Globus pallidus (tissue), 1 donor: ENCODE measurements at places on chromosomes 7 and 10.

DNA sequence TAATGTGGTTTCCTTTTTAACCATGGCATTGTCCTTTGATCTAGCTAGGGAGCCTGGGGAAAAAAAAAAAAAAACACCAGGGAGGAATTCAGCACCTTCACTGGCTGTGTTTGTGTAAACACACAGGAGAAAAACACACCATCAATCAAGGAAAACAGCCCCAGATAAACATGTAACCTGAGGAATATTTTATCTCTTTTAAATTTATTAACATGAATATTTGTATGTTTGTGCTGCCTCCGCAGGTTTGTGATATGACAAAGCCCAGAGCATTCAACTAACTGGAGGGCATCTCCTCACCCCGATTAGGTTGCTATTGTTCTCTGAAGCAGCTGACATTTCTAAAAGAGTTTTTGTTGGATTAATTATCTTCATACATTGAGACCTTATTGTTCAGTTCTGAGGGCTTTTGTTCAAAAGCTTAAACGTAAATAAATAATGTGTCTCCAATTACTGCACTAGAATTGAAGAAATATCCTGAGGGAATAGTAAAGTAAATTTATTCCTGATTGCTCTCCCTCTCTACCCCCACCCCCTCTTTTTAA is 89.4 kb upstream of the SEMA3E start:
- DNase-seq: peak; percentile 29

- DNase-seq: no peak
These were observed 330.0 kb downstream of the GPR158 start for GRCh38 chr10:25504838-25505237.

DNA sequence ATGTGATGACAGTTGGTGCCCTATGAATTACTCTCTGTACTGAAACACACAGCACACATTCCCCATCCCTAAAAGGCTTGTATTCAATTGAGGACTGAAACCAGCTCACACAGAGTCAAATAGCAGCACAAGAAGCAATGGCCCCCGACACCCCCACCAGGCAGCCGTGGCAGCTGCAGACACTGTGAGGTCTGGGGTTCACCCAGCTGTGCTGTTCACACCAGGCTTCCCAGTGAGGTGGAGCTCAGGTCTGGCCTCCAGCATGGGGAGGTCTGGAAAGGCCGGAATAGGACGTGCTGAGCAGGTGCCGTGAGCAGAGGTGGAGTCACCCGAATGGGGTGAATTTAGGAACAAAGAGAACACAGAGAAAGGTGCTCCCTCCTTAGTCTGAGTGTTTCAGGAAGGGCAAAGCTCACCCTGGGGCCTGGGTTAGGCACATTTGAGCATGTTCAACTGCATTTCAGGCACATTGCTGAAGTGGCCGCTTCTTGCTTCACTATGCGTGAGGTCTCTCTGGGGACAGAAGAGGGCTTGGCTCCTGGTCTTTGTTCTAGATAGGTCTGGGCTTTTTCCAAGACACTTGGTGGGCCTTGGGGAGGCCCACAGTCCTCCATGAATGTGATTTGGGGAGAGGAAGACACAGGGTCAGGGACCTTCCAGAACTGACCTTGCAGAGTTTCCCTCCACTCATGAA is 41.1 kb downstream of the C10orf120 start:
- DNase-seq: no peak

GRCh38 chr7:22728401-22729029 is 1.5 kb downstream of the IL6 start:
- DNase-seq: no peak

DNA sequence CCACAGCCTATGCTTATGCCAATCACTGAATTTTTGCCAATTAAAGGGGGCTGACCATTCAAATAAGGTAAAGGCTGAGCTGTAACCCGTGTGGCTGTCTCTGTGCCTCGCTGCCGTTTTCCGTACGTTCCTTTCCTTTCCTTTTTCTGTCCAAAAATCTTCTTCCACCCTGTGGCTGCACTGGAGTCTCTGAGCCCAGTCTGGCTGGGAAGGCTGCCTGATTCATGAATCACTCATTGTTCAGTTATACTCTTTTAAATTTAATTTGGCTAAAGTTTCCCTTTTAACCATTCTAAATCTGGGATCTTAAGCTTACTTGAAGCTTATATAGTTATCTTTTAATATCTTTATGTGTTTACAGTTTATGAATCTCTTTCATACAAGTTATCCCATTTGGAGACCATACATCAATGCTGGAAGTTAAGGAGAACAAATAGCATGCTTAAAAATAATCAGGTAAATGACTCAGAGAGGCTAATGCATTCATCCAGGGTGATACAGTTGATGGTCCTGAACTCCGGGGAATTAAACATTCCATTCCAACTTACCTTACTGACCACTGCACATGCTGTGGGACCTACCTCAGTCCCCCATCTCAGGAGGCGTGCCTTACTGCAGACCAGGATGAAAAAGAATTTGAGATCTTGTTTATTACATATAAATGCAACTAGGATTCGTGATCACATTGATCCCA is 385.3 kb upstream of the ADARB2 start:
- DNase-seq: peak; percentile 21

GRCh38 chr7:25792586-25792985 is 359.4 kb upstream of the NFE2L3 start:
- DNase-seq: no peak

GRCh38 chr7:48868916-48869315 is 55.4 kb upstream of the CDC14C start:
- peak; percentile 56 for DNase-seq

- no peak for DNase-seq
These were observed 46.3 kb upstream of the HYAL4 start for GRCh38 chr7:123798532-123799188.

GRCh38 chr7:22586101-22586785 is 86.3 kb upstream of the STEAP1B start:
- no peak for DNase-seq

GRCh38 chr7:143975617-143976016 is 21.0 kb downstream of the OR2F1 start:
- no peak for DNase-seq

- DNase-seq: peak; percentile 49
These were observed 43.0 kb upstream of the RPA3 start for GRCh38 chr7:7761340-7761973.

DNA sequence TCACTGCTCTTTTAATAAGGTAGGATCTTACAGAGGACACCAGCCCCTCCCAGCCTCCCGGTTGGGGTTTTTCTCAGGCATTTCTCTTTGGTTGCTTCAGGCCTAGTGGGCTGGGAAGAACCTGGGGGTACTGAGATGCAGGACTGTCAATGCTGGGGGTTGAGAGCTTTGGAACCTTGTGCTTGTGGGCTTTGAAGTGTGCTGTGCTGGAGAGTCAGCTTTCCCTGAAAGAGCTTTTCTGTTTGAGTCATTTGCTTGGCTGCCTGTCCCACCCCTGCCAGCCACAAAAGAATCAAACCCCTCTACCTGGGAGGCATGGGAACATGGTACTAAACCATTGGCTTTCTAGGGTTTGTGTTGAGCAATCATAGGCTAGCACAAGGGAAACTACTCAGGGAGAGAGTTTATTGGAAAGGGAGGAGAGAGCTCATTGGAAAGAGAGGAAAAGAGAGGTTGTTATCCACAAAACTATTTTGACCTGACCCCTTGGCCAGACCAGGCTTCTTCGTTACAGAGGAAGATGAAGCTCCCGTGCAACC is 1.4 kb downstream of the SCD start:
- no peak for DNase-seq

GRCh38 chr10:84118395-84119006 is 20.8 kb upstream of the GHITM start:
- DNase-seq: no peak

- no peak for DNase-seq
These were observed 986 bp downstream of the NRP1 start for GRCh38 chr10:33333260-33334101.

- no peak for DNase-seq
These were observed 96.5 kb upstream of the FAM20C start for GRCh38 chr7:95863-96260.

- DNase-seq: no peak
These were observed 752 bp upstream of the CAMK2G start for GRCh38 chr10:73875139-73875475.

- peak; percentile 21 for DNase-seq
These were observed 99.4 kb downstream of the CCDC3 start for GRCh38 chr10:12902135-12902572.

DNA sequence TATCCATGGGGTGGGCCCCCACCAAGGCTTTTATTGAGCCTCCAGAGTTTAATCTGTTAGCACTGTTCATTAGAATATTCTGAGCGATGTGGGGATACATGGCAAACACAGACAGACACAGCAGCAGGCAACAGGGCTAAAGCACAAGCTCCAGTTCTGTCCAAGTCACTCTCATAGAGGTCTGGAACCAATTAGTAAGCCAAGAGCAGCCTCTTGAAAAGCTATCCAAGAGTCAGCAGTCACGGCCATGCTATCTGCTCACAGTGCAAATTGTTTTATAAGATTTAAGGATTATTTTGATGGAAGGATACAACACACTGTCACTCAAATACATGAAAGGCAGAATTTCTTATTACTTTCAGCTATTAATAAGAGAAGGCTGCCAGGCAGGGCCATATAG is 86.4 kb upstream of the DGKB start:
- no peak for DNase-seq

- DNase-seq: no peak
These were observed 51.3 kb downstream of the WNT2 start for GRCh38 chr7:117271566-117271965.

GRCh38 chr10:61110188-61110844 is 166.3 kb upstream of the RHOBTB1 start:
- DNase-seq: no peak

GRCh38 chr10:84429926-84430520 is 101.6 kb downstream of the CCSER2 start:
- peak; percentile 69 for DNase-seq

DNA sequence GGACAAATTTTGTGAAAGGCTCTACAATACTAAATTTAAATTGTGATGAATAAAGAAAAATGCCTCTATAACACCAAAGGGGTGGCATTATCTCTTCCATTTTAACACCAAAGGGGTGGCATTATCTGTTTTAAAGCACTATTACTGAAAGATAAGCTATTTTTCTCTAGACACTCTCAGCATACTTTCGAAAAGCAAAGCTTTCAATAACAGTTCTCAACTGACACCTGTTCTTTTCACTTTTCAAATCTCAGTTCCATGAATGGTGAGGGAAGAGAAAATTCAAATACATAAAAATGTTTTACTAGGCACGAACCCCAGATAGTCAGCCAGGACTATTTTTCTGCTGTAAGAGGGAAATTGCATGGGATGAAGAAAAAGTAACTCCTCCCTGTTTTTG is 103.8 kb downstream of the CPEB3 start:
- DNase-seq: no peak

DNA sequence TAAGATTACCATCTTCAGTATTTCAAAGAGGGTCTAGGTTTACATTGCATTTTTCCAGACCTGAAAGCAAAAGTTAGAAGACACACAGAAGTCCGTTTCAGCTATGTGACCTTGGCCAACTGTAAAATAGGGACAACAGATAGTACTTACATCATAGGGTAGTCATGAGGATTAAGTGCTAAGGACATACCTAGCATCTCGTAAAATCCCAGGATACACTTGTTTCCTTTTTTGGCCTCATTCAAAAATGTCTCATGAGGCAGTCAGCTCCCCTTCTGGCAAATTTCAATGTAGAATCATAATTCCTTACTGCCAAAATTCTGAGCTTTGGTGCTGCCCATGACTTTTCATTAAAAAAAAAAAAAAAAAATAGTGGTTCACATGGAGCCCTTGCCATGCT is 6.4 kb upstream of the DUSP5 start:
- no peak for DNase-seq

GRCh38 chr10:104255311-104255981 is 754 bp downstream of the GSTO1 start:
- peak; percentile 68 for DNase-seq

DNA sequence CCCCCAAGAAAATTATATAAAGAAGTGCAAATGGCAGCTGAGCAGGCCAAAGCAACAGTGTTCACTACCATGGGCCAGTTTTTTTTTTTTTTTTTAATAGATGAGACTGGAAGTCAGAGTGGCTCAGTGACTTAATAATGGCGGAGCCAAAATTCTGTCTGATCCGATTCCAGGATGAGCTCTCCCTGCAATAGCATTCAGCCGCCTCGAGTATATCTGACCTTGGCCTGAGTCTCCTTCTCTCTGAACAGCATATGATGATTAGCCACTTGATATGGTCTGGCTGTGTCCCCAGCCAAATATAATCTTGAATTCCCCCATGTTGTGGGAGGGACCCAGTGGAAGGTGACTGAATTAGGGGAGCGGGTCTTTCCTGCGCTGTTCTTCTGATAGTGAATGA is 76.7 kb upstream of the PRLHR start:
- no peak for DNase-seq
